Neural progenitor cell (in vitro differentiated cells): ENCODE measurements at places on chromosomes 1 and 21.

GRCh38 chr21:29669416-29669815 lies 270.4 kb downstream of the GRIK1 start:
- no peak for DNase-seq

- DNase-seq, result peak; percentile 77
Observed at GRCh38 chr21:41460578-41461527, 34.8 kb downstream of the MX1 start.

DNA sequence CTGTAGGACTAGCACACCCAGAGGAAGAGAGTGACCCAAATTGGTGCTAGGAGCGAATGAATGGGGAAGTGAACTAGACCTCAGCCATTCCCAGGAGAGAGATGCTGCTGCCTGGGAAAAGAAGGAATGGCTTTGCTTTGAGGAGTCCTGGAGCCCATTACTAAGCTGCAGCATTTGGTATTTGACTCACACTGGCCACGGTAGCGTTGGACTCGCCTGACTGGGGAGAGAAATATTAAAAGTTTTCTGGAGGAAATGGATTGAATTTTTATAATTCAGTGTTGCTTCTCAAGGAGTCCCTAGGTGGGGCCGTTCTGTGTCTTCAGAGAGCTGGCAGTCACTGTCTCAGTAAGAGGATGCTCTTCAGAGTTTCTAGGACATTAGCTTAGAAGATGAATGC lies 40.2 kb downstream of the PIK3CD start:
- no peak for DNase-seq

DNA sequence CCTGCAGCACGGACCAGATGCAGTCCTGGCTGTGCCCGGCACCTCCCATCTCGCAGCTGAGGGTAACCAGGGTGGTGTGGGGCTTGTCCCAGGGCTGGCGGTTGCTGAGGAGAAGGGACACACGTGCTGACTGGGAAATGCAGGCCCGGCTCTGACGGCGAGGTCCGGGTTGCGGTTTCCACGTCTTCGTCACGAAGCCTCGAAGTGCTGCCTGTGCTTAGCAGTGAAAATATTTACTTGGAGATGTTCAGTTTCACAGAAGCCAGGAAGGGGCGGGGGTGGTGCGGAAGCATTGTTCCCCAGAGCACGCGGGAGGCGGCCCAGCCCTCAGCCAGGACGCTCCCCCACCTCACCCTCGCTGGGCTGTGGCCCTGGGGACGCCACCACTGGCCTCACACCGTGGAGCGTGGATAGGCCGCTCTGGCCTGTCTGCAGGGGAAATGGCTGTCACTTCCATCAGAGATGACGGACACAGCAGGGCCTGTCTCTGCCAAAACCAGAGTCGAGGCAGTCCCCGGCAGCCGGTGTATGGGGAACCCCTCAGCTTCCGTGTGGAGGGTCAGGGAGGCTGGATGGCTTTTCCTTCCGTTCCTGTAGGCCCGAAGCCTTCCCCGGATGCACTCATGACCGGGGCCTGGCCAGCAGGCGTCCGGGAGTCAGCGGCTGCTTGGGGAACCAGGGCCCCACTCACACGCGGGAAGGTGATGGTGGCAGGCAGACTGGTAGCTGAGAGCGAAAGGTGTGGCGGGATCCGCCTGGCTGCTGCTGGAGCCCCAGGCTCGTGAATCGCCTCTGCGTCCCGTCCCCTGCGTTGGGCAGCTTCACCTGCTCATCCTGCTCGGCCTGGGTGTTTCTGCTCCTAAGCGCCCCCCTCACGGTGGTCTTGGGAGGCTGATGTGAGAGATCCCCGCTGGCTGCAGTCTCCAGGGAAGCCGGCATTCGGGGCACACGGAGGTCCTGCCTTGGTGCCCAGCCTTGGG lies 14.7 kb upstream of the POFUT2 start:
- DNase-seq, result no peak
